ENCODE measurements at places on chromosomes 4 and X.

DNA sequence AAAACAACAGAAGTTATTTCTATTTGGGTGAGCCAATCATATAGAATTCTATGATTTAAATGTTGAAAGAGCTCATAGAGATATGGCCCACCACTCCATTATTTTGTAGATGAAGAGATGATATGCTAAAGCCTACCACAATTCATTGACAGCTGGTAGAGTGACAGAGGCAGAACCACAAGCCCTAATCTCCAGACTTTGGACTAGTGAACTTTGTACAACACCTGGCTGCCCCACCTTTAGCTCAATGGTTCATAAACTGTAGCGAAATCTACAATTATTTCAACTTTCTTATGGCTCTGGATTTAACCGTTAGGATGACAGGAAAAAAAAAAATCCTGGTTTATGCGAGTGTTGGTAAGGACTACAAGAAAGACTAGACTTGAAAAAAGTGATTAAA lies 50.9 kb downstream of the PRKG2 start:
- DNase-seq = no peak

- DNase-seq = no peak
Measured at GRCh38 chrX:136106920-136107528, 40.3 kb upstream of the FHL1 start.

DNA sequence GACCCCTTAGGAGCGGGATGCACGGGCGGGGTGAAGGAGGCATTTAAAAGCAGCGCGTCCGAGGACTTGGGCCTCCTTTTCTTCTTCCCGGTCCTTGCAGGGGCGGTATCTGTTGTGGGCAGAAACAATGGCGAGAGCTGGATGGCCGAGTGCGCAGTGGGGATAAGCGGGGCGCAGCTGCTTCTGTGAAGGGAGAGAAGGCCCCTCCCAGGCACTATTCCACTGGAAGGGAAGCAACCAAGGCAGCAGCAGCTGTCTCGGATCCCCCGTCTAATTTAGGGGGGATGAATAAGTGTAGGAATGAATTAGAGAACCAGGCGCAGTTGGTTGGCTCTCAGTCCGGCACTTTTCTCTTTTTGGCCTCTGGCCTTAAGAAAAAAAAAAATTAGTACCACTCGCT lies 995 bp downstream of the SMARCA5 start:
- DNase-seq = no peak

- no peak for DNase-seq
Measured at GRCh38 chr4:71783972-71784371, at the start of gene GC. Gene GC, minus strand, starts transcription at chr4:71784079. Its CDS starts 61 bp downstream, at chr4:71784018.

DNA sequence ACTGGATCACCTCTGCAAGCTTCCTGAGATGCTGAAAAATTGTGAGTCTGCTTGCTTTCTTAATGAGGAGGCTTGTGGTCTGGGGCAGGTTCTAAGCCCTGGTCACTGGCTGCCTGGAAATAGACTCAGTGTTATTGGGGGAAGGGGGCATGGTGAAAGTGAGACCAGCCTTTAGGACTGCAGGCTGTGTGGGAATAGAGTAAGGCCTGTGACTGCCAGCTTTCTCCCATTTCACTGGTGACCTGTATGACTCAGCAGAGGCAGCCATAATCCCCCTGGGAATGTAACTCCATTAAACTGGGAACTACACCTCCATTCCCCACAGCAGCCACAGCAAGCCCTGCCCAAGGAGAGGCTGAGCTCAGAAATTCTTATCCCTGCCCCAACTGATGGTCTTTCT lies 55.9 kb upstream of the IL15 start:
- DNase-seq = no peak

GRCh38 chrX:147875866-147876596 lies 35.7 kb upstream of the FMR1 start:
- DNase-seq = no peak

DNA sequence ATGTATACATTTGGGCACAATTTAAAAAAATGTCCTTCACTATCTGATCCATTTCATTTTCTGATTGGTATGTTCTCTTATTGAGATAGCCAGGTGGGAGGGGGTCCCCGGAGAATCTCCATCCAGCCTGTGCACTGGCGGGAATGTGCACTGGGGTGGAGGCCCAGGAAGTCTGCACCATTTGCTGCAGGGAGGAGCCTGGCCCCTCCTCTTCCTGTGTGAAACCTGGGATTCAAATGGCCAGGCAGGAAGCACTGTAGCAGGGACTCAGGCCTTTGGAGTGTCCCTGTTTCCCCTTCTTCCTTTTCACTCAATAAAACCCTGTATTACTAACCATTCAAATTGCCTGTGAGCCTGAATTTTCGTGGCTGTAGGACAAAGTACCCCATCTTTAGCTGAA lies 44.3 kb downstream of the GPRIN3 start:
- no peak for DNase-seq

GRCh38 chrX:71872542-71873458 lies 37.8 kb upstream of the NHSL2 start:
- DNase-seq = no peak

DNA sequence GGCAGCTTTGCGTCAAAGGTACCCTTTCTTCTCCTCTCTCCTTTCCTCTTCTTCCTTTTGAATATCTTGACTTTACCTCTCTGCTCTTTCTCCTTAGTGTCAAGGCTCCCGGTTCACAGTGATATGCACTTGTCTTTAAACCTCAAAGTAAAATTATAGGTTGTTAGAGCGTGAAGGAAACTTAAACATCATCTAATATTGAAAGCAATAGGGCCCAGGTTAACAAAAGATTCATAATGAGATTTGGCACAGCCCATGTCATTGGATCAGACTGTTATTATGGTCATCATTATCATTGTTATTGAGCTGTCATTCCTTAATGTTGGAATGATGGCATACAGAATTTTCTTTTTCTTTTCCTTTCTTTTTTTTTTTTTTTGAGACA lies 32.5 kb downstream of the FTHL17 start:
- no peak for DNase-seq

DNA sequence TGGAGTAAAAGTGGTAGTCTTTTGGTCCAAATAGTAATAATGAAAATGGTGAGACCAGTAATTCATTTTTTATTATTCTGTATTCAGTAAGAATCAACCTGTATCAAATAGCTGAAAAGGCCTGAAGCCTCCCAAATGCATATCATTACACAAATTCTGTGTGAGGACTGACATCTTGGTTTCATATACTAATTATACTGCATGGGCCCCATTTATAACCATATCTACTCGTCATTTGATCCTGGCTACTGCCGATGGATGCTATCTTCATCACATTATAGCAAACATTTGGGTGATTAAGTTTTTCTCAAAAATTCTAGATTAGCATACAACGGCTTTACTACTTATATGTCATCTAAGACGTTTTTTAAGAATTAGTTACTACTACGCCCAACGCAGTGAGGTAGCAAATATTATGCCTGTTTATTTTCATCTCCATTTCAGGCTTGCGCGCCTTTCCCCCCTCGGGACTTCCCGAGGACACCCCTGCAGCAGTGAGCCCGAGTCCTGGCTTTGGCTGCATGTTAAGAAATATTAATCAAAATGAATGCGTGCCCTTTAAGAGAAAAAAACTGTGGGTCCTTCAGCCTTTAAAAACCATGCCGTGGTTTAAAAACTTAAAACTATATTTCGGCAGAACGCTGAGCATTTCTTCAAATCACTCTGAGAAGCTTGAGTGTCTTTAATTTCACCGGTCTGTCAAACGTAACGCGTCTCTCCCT lies 814 bp upstream of the MMAA start:
- no peak for DNase-seq

DNA sequence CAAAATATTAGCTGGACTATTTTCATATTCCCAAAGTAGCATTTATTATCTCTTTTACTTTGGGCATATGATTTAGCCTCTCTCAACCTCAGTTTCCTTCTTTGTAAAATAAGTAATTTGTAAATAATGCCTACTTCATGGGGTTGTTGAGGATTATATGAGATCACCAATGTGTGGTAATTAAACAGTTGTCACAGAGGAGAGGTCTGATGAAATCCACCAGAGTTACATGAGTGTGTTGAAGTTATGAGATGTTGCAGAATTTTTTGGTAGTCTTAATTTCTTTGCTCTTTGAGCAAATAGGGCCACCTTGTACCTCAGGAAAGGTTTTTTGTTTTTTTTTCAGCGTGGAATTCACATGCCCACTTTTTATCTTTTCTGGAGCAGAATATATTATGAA lies 1.4 kb downstream of the COX7B start:
- no peak for DNase-seq

DNA sequence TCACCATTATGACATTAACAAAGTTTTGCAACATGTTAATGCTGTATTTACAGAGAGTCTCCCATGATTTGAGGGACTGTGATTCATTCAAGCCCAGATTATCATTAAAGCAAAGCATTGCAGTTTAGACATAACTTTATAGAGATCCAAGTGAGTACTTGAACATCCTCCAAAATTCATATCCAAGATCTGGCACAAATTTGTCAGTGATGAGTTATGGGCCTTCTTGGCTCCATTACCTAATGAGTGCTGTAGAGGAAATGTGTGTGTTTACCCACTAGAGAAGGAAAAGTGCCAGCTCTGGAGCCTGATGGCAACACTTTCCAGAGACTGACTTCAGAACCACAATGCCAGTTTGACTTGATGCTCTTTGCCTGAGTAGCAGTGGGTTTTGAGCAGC lies 432.3 kb downstream of the GALNTL6 start:
- DNase-seq = no peak

DNA sequence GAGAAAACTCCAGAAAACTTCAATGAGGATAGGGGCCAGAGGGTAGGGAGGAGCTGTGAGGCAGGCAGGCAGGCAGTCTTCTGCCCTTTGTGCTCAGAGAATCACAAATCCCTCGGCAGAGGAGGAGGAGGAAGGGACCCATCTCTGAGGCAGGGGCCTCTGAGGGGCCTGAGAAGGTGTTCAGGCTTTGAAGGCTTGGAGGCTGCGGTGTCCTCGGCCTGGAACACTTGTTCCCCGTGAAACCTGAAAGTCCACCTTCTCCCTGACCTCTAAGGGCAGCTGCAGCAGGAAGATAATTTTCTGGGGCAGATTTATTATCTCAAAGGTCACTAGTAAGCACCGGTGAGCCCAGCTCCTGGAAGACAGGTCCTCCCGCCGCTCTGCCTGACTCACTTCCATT lies 200.3 kb upstream of the BCOR start:
- DNase-seq = no peak

All from NCI-H1694 (cell line).